Erythroblast (primary cell): ENCODE measurements at places on chromosomes 6 and 20.

GRCh38 chr6:93423542-93423941 is 4.2 kb upstream of the EPHA7 start:
- DNase-seq = peak; percentile 35

GRCh38 chr20:34165018-34165619 is 53.1 kb upstream of the EIF2S2 start:
- no peak for DNase-seq

- no peak for DNase-seq
Observed at GRCh38 chr6:39951716-39952115, 17.5 kb upstream of the MOCS1 start.

GRCh38 chr6:146883640-146884531 is 285.1 kb downstream of the ADGB start:
- no peak for DNase-seq

- DNase-seq = no peak
Observed at GRCh38 chr20:6504826-6505225, 262.7 kb upstream of the BMP2 start.

DNA sequence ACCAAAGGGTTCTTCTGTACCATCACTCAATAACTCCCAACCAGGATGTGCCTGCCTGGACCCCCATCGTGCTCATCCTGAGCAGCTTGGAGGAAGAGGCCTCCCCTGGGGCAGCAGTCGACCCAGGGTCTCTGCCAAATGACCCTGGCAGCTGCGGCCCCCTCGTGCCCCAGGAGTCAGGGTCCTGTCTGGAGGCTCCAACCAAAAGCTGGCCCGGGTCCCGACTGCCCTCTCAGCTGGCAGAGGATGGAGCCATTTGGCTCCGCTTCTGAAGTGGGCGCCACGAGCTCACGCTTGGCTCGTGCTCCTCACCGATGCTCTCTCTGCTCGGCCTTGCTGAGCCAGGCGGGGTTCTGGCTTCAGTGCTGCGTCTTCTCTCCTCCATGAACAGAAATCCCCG is 56.8 kb downstream of the TFAP2C start:
- no peak for DNase-seq

DNA sequence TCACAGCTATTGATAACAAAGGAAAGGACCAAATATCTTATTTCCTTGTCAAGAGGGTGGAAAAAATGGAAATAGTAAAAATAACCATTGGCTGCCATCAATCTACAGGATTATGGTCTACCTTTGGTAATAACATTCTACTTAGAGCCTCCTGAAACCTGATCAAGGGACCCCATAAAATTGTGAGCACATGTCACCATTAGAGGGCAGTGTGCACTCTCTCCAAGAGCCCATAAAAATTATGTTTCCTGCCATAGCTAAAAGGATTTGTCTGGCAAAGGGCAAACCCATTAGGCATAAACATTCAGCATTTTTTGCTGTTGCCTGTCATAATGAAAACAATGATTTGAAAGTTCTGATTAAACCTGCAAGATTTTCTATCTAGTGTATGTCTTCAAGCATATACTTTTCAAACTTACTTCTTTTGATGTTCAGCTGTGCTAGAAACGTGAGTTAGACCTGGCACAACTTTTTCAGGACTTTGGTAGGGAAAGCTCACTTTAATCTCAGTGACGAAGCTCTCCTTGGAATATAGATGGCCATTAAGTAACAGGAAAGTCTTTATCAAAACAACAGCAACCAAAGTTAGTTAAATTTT is 120.7 kb upstream of the ZFP64 start:
- DNase-seq = peak; percentile 60

GRCh38 chr6:18530201-18530600 is 143.1 kb downstream of the RNF144B start:
- DNase-seq = no peak

DNA sequence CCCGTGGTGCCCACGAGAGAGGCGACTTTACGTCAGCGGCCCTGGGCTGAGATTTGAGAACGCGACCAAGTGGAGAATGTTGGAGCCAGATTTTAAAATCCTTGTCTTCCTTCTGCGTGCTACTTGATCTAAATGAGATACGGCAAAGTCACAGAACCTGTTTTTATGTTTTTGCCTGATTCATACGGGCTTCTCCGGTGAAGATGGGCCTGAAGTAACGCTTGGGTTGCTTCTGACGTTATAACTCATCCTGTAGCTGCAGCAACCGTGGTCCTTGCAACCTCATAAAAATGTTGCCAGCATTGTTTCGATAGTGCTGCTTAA is 462 bp upstream of the SLC35B3 start:
- no peak for DNase-seq

DNA sequence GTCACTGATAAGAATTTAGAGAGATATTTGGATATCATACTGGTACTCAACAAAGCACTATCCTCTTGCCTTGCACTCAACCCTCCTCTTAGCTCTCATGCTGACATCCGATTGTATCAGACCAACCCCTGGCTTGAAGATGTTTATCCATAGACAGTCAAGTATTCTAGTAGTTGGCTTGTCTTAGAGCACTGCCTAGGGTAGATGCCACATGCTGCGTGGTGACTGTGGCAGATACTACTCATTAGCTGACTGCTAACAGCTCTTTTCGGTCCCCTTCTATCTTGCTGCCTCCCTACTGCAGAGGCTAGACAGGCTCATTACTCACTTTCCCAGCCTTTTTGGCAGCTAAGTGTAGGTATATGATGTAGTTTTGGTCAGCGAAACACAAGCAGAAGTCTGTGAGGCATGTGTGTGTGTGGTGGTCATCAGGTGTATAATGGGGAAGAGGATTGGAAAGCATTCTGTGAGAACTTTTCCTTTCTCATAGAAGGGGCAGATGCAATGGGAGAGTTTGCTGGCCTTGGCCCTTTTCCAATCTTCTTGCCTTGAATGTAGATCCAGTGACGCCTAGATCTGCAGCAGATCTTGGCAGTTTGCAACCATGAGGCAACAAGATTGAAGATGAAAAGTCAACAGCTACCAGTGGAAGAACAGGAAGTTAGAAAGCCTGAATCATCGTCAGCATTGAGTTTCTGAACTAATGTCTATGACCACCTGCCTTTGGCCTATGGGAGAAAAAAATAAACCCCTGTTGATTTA is 4.4 kb upstream of the IFNGR1 start:
- DNase-seq = peak; percentile 41

GRCh38 chr6:46058951-46059350 is 43.3 kb upstream of the CLIC5 start:
- no peak for DNase-seq

DNA sequence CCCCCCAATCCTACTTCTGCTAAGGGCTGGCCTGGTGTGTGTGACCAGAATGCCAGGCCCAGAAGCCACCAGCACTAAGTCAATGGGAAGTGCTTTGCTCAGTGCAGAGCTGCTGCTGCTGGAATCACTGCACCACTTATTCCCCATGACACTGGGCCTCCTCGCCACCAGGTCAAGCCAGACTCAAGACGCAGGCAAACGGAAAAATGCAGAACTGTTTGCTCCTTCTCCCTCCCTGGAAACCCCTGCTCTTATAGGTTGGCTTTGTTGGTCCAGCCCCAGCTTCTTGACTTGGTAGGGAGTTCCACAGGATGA is 121.9 kb downstream of the PHACTR3 start:
- no peak for DNase-seq
